ENCODE measurements at places on chromosomes 1 and 21.

DNA sequence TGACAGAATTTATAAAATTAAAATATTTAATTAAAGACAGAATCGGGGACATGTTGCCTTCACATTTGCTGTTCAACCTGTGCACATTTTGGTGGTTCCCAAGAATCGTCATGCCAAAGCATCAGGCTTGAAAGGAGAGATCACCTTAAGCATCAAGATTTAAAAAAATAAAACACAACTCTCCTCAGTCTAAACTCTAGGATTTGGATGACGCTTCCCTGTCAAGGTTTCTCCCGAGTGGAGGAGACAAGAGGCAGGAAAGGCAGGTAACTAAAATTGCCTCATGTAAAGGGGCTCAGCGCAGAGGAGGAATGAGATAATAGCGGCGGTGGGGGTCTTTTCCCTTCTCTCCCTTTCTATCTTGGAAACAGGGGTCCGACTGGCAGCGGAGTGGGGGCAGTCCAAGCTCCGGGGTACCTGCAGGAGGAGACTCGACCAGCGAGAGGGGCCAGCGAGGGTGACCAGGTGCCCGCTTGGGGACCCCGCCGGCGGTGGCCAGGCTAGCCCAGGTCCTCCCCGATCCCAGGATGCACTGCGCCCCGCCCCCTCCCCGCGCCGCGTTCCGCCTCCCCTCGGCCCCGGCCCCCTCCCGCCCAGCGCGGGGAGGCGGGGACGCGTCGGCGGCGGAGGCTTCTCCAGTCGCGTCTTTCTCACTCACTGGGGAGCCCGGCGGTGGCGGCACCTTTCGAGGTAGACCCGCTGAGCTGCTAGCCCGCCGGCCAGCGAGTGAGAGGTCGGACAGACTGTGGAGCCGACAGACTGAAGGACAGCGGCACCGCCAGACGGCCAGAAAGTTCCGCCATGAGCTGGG, at the start of gene FNBP1L:
Gene FNBP1L (plus strand): TSS at position 638 of the 811 bp plus-strand sequence. CDS start 164 bp downstream, at position 802.
- ATAC-seq = peak; percentile 81

GRCh38 chr1:79791488-79792218, 785.1 kb upstream of the ADGRL4 start:
- no peak for ATAC-seq

GRCh38 chr1:21320410-21321108, 30.3 kb upstream of the ECE1 start:
- no peak for ATAC-seq

DNA sequence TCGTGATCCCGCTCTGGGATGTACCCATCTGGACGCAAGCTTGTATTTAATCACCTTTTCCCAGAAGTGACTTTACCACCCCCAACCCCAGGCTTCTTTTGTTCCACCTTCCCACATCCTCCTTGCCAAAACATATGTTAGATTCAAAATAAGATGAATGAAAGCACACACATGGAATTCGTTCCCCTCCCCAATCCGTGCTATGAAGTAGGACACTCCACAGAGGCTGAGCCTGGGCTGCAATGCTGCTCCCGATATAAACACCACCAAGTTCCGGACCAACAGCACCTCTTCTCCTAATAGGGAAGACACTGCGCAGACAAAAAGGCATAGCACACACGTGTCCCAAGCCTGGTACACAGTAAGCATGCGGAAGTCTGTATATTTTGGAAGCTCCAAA, 86.1 kb downstream of the CLSTN1 start:
- no peak for ATAC-seq

- ATAC-seq = peak; percentile 67
These were observed 30.0 kb upstream of the ACP6 start for GRCh38 chr1:147700042-147701006.

GRCh38 chr1:37691497-37692077, 729 bp upstream of the CDCA8 start:
- no peak for ATAC-seq

GRCh38 chr1:229075217-229075616, 195.7 kb upstream of the RAB4A start:
- ATAC-seq = no peak

GRCh38 chr1:70210820-70211219, 5.4 kb upstream of the LRRC40 start:
- no peak for ATAC-seq

- ATAC-seq = no peak
These were observed 37.8 kb upstream of the CD2 start for GRCh38 chr1:116716391-116716790.

GRCh38 chr1:212549503-212550017, 59.0 kb upstream of the ATF3 start:
- no peak for ATAC-seq

DNA sequence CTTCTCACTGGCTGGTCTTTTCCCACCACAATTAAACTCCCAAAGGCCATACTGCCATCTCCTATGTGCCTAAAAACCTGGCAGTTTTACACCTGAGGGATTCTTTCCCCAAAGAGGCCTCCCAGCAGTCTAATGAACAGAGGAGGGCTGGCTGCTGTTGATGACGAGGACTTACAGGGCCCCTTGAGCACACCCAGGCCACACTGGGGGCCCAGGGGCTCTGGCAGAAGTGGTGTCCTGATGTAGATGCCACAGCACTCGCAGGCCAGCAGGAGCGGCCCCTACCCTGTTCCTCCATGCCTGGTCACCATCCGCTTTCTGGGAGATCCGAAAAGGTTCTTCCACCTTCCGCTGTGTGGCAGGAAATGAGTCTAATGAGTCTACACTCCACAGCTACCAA, 24.2 kb downstream of the POFUT2 start:
- ATAC-seq = no peak

- no peak for ATAC-seq
These were observed 13.0 kb upstream of the ACBD6 start for GRCh38 chr1:180515364-180515763.

GRCh38 chr1:41226815-41227434, 15.2 kb downstream of the SCMH1 start:
- no peak for ATAC-seq

DNA sequence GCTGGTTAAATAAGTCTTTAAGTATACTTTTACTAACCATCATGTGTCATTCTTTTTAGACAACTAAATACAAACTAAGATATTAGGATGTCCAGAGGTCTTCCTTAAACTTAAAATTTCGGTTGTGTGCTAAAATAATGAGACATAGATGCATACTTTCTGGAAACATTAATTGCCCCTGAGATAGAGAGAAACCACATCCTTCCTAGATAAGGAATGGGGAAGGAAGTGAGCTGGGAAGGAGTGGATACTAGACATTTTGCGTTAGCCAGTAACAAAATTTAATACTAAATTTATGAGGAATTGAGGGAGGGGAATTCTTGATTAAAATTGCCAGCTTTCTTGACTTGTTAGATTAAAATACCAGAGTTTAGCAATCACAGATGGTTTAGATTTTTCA, 37.1 kb upstream of the PTGS2 start:
- ATAC-seq = no peak

GRCh38 chr1:170729225-170730002, 65.5 kb downstream of the PRRX1 start:
- ATAC-seq = no peak

GRCh38 chr1:234731569-234732085, 121.6 kb upstream of the IRF2BP2 start:
- no peak for ATAC-seq

DNA sequence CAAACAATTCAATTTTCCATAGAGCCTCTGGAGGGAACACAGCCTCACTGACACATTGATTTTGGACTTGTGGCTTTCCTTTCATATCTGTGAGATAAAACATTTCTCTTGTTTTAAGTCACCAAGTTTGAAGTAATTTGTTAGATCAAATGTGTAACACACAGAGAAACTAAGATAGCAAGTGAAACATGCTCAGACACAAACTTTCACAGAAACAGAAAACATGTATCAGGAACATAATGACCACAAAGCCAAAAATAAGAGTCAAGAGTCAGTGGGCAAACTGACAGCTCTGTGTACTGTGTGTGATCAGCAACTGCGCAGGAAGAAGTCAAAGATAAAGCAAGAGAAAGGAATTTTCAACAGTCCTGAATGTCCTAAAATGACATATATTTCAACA, 1237.5 kb downstream of the AMY1C start:
- ATAC-seq = no peak

DNA sequence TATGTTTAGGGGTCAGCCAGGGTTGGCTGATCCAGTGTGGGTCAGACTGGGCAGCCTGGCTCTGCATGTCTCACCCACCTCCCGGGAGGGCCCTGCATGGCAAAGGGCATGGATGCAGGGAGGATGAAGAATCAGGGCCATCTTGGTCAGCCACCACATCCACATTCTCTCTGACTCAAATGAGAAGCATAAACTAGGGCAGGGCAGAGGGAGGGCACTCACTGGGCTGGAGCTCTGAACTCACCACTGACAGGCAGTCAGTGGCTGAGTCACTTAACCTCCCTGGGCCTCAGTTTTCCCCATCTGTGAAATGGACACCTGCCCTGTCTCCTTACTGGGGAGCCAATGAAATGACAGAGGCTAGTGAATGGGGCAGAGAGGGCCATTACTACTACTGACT, 4.3 kb upstream of the CELA2A start:
- ATAC-seq = no peak

GRCh38 chr1:9784508-9785133, 39.1 kb downstream of the CLSTN1 start:
- ATAC-seq = peak; percentile 33

DNA sequence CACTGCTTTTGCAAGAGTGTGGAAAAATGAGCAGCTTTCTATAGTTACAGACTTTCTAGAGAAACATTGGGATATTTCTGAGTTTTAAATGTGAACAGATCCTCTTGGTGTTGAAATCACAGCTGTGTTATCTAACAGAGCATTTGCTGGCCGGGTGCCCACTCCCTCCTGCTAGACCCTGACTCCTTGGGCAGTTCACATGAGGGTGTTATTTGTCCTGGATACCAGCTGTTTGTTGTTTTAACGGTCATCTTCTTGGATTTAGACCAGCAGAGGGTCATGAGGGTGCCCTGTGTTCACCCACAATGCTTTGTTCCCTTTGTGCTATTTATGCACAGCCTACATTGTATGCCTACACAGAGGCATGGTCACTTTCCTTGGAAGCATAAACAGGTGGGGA, 67.1 kb downstream of the CENPF start:
- ATAC-seq = no peak

GRCh38 chr1:55140546-55140983, 74.6 kb downstream of the USP24 start:
- peak; percentile 98 for ATAC-seq

GRCh38 chr1:112938210-112938609, 17.8 kb downstream of the SLC16A1 start:
- ATAC-seq = no peak

DNA sequence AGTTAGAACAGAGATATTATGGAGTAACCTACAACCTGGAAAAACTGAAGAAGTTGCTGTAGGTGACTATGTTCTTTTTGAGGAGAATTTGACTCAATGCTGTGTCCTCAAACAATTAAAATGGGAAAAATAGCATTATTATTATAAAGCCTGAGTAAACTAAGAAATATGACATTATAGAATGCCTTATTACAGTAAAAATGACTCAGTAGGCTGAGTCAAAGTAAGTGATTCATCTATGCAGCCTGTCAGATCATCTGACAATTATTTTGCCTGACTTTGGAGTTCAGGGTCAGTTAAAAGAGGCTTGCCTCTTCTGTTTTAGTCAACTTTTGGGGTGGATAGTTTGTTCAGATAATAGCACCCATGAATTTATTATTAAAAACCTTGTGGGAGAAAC, 150.8 kb upstream of the PTGFR start:
- ATAC-seq = no peak

DNA sequence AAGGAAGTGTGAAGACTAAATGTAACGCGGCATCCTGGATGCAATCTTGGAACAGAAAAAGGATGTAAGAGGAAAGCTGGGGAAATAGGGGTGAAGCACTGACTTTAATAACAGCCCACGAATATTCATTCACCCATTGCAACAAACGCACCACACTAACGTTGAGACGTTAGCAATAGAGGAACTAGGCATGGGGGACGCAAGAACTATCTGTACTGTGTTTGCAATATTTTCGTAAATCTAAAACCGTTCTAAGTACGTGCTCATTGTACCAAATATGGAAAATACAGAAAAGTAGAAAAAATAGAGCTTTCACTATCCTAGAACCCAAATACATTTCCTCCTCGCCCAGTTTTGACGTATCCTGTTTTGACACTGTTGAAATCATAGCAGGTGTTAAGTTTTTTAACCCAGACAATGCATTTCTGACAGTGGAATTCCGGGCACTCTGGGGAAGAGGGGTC, 3.9 kb downstream of the LAPTM5 start:
- no peak for ATAC-seq

- no peak for ATAC-seq
These were observed 252.7 kb downstream of the TTLL7 start for GRCh38 chr1:83746234-83746633.

DNA sequence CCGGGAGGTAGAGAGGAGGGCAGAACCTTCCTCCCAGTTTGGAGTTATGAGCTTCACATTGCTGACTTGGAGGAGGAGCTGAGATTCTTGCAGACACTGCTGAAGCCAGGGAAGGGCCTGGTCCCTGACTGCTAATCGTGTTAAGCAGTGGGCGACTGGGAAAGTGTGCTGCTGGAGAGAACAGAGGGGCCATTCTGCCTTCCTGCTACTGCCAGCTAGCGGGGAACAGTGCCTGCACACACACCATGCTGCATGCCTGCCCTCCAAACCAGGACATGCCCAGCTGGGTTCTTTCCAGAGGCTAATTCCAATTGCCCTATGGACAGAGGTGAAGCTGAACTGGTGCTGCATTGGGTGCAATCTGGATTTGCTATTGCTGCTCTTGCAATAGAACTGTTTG, 281.4 kb downstream of the AJAP1 start:
- ATAC-seq = no peak

DNA sequence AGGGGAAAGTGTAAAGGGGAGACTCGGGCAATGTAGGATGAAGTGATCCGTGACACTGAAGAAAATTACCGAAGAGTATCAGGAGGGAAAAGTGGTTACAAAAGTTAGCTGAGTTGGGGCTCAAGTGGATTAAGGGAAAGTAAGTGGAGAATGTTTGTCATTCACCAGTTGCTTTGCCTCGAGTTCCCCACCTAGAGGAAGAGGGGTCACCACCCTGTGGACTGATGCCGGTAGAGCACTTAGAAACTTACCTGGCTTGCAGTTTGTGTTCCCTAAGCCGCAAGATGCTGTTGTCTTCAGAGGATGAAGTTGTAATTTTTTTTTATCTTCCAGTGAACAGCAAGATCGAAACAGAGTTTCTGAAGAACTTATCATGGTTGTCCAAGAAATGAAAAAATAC, 1.0 kb downstream of the PER3 start:
- ATAC-seq = no peak

GRCh38 chr1:112544011-112544688, 35.4 kb downstream of the WNT2B start:
- ATAC-seq = peak; percentile 27

DNA sequence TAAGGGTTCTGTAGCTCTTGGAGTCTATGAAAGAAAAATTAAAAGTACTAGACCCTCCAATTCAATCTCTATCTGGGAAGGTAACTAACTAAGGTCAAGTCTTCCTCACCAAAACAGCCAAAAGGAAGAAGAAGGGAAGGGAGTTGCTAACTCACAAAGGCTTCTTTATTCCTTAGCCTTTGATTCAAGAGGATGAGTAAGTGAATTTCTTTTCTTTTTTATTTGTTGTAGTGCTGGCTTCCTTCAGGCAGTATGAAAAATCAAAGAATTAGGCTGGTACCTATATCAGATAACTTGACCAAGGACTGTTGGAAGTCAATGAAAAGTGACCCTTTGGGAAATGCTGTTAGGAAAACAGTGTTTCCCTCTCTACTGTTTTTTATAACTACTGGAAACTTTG, 144.4 kb upstream of the NRIP1 start:
- no peak for ATAC-seq
